ENCODE measurements at places on chromosomes 4 and X.

- no peak for DNase-seq
These were observed 79.6 kb upstream of the MCF2 start for GRCh38 chrX:139787601-139788000.

DNA sequence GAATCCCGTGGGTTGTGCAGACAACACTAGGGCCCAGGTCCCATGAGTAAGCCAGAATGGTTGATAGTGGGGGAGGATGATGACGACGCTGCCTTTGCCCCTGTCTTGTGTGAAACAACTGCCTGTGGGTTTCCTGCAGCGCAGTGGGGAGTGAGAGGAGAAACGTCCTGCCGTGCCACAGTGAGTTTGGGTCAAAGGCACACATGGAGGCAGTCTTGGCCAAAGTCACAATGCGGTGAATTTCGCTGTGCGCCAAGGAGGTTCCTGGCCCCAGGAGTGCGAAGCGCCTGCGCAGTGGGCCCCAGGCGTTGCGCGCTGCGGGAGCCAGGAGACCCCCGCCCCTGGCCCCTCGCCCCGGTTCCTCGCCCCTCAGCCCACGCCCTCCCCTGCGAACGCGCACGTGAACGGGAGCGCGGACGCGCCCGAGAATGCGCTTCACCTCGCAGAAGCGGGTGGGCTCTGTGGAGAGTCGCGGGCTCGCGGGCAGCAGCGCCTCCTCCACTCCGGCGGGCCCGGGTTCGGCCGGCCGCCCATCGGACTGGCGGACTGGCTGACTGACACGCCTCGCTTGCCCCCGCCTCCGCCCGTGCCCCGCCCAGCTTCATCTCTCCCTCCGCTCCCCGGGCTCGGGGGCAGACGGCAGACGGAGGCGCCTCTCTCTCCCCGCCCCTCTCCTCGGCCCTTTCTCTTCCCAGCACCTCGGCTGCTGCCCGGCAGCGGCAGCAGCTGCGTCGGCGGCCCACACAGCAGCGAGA, at the start of gene NUDT10:
TSS of gene NUDT10 (plus strand) at position 635 of the 755 bp plus-strand sequence. CDS start 144 bp downstream, outside the sequence.
- DNase-seq, result no peak

- DNase-seq, result no peak
These were observed 99.8 kb downstream of the SPRY1 start for GRCh38 chr4:123496421-123496820.

DNA sequence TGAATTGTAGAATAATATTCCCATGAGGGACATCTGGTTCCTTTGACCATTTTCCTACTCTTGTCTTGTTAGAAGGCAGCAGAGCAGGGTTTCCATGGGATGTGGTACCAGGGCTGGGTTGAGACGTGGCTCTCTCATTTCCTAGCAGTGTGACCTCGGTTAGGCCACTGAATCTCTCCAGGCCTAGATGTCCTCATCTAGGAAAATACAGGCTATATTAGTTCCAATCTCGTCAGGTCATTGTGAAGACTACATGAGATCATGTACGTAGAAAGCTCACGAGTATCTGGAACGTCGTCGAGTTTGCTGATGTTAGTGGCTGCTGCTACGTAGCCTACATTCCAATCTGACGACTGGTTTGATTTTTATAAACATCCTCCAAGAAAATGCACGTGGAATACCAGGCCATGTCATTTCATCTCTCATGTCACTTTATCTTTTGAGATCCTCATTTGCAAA, 278.2 kb upstream of the GATB start:
- DNase-seq, result no peak

DNA sequence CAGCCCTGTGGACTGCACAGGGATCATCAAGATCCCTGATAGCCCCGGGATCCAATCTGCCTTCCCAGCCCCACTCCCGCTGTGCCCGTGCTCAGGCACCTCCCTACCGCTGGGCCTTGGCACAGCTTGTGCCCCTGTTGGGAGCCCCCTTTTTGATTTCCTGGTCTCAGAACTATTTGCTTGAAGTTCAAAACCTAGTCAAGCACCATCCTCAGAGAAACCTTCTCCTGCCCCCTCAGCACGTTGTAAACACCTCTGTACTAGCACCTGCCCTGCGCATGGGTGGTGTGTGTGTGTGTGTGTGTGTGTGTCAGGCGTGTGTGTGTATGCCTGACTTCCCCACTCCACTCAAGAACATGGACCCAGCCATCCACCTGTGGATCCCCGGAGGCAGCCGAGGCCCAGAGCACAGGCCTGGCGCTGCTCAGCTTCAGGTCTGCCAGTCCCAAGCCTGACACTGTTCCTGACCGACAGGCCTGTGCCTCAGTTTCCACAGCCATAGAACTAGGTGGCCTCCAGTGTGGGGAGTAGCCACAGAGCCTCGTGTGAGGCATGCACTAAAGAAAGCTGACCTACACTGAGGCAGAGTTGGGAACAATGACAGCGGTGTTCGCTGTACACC, 65.5 kb downstream of the ADRA2C start:
- DNase-seq, result no peak

GRCh38 chr4:110512901-110513300, 36.9 kb downstream of the ENPEP start:
- DNase-seq, result no peak

- no peak for DNase-seq
These were observed 1.8 kb downstream of the STIM2 start for GRCh38 chr4:26862381-26862915.

DNA sequence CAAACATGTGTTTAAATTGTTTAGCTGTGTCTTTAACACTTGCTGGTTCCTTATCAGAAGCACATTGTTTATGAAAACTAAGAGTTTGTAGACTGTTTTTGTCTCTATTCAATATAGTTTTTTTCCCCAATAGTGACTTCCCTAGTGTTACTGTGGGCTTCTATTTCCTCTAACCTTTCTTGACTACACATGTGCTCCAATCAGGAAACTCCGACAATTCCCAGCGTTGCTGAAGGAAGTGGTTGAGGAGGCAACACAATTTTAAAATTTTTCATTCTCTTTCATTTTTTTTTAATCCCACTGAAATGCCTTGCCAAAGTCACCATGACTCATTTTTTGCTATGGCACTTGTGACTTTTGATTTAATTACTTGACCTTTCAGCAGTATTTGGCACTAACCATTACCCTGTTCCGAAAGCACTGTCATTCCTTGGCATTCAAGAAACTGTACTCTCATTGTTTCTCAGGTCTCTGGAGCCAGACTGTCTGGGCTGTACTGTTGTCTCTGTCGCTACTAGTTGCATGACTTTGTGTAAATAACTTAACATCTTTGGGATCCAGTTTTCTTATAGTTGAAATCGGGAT, 67.6 kb upstream of the FREM3 start:
- no peak for DNase-seq

DNA sequence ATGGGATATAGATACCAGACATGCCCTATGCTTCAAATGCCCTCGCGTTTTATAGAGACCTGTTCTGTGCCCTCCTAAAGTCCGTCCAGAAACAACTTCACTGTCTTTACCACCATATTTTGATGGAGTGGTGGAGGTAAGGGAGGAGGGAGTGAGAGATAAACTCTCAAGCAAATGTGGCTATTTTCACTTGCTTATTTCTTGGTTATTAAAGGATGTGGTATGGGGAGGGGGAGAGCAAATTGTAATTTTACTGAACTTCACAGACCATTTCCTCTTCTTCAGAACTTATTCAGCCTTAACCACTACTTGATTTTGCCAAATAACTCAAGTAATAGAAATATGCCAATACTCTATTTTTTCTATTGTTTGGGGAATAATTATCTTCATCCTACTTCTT, 31.5 kb downstream of the GPR174 start:
- no peak for DNase-seq

DNA sequence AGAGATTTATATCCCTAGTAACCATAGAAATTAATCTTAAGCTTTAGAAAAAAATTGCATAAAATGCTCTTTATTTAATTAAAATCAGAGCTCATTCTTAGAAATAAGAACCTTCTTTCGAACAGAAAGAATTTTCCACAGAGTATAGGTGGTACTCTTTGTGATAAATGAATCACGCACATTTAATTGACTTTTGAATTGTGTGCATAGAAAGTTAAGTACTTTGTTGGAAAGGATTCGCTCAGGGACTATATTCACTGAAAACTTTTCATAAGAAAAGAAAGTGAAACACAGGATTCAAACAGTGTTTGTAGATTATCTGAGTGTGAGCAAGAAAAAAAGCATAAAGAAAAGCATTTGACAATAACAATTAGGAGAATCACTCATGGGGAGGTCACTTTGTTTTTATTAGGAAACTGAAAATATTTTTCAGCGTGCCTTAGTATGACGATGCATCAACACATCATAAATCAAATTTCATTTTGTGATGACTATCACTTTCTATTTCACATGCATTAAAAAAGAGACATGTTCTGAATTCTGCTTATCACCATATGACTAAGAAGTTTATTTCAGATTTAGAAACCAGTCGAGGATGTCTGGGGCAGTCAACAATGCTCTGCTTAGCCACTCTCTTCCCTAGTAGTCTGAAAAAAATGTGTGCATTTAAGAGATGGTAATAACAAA, 49.5 kb downstream of the STX18 start:
- DNase-seq, result no peak

DNA sequence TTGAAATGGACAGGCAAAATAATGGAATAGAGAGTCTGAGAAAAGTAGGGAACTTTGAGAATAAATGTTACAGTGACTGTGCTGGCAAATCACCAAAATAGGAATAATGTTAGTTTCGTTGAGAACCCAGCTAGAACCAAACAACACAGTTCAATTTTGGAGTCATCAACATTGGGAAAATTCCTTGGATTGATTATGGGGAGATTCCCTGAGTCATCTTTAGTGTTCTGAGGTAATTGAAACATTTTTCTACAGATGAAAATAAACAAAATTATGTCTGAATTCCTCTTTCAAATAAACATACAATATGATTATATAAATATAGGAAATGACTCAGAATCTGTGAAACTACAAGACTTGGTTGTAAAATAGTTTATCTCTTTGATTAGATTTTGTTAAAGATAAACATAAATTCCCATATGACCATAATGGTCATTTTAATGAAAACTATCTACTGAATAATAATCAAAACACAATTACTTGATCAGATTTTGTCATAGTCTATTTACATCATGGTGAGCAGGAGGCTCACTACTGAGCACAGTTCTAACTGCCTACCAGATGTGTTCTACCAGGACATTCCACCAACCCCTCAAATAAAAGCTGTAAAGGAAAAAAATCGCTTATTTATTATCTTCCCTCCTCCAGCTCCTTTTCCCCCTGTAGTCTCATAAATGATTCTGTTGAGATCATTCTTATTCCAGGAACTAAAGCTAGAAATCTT, 51.4 kb upstream of the GABRA2 start:
- no peak for DNase-seq

DNA sequence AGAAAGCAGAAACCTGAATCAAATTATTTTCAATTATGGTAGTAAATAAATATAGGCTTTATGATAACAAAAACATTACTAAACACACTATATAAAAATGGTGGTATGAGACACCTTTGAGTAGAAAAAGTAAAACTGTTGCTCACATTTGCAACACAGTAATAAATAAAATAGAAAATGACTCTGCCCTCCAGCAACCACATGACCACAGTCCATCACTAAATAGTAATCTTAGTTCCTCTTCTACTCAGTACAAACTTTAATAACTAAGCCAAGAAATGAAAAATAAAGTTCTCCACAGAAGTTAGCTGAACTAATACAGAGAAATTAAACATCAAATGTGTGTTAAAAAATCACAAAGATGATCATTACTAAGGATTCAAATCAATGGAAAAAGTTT, 108.5 kb downstream of the ADGRA3 start:
- no peak for DNase-seq

- DNase-seq, result no peak
These were observed at the start of gene MMRN1 for GRCh38 chr4:89894649-89895550. Gene MMRN1, plus strand, starts transcription at chr4:89894854. Its CDS starts 118 bp downstream, at chr4:89894972.

DNA sequence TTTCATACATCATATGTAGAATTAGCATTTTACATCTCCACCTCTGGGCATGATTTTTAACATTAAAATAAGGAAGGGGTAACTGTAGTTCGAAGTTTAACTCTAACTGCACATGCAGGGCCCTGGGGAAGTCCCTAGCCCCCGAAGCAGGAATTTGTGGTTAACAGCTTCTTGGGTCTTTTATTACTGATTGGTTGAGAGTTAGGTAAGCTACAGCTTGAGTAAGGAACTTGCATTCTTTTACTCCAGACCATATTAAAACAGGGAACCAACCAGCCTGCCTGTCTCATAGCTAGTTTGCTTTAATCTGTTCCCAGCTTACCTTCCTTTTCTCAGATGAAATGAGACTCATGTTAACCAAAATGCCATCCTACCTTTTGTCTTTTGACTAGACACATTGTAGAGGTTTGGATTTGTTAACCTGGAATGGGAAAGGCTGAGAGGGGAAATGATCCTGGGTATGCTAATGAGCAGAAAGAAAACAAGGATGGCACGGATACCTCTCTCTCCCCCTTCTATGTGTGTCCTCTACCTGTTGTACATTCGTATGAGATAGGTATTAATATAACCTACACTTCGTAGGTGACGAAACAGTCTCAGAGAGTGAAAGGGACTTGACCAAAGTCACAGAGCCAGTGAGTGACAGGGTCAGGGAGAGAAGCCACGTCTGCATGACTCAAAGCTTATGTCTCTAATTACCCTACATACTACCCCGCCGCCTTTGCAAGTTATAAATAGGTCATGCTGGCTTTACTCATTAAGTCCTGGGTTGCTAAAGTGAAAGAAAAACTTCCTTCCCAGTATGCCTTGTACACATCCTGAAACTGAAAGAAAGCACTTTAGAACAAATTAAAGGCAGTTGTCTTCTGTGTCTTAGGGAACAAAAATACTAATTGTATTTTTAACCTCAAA, 119.5 kb upstream of the AFF2 start:
- no peak for DNase-seq

DNA sequence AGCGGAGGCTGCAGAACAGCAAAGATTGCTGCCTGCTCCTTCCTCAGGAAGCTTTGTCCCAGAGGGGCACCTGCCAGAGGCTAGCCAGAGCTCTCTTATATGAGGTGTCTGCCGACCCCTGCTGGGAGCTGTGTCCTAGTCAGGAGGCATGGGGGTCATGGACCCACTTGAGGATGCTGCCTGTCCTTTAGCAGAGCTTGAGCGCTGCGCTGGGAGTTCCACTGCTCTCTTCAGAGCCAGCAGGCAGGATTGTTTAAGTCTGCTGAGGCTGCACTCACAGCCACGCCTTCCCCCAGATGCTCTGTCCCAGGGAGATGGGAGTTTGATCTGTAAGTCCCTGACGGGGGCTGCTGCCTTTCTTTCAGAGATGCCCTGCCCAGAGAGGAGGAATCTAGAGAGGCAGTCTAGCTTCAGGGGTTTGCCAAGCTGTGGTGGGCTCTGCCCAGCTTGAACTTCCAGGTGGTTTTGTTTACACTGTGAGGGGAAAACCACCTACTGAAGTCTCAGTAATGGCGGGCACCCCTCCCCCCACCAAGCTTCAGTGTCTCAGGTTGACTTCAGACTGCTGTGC, 10.9 kb downstream of the DCK start:
- DNase-seq, result no peak

Measured in NCI-H1436 (cell line).